ENCODE measurements at places on chromosomes 11 and 22.

- no peak for DNase-seq
Measured at GRCh38 chr22:37569009-37569920, 9.0 kb downstream of the CDC42EP1 start.

GRCh38 chr22:39556970-39557841 is 13.3 kb upstream of the CACNA1I start:
- DNase-seq = peak; percentile 40

GRCh38 chr11:45659818-45660160 is 5.6 kb downstream of the CHST1 start:
- no peak for DNase-seq

DNA sequence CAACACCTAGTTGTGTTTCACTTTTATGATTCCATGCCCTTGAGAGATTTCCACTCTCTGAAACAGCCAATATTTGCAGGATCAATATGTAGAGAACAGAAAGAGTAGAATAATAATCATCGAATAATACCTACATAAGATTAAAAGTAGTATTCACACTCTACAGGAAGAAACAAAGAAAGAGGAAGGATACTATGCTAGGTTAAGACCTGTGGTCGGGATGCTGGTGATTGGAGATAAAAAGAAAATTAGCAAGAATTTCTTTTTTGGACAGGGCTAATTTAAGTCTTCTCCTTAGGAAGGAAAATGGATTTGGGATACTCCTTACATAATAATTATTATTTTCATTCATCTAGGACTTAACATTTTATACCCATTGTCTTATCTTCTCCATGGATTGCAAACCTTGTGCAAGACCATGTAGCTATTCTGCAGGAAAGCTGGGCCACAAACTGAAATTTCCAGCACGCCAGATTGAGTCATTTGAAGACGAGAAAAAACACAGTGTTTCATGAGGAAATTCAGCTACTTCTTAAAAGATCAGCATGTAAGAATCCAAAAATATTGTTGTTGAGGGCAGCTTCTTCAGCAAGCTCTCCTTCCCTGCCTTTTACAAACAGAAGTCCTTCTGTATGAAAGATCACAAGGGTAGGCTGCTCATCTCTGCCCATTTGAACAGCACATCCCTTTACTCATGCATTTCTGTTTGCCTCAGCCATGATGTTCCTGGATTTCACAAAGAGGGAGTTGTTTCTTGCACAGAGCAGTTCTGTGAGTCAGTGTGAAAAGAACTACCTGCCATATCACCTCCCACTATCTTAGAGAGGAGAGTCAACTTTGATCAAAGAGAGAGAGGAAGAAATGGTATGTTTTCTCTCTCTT is 90.7 kb downstream of the FAM76B start:
- no peak for DNase-seq

- no peak for DNase-seq
Measured at GRCh38 chr11:8055836-8056526, 25.0 kb upstream of the TUB start.

DNA sequence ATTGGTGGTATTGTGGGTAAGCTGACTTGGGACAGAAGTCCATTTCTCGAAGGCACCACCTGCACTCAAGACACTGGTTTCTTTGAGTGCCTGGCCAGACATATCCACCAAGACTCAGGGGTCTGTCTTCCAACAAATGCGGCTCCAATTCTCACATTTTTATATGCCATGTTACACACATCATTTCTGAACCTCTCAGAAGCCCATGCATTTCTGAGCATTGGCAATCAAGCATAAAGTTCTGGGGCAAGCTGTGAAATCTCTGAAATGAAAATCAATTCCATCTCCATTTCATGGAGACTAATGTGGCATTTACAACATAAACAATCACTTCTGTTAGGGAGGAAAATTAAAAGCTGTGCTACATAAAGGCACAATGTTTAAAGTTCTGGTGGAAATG is 243.7 kb downstream of the KIRREL3 start:
- DNase-seq = no peak

DNA sequence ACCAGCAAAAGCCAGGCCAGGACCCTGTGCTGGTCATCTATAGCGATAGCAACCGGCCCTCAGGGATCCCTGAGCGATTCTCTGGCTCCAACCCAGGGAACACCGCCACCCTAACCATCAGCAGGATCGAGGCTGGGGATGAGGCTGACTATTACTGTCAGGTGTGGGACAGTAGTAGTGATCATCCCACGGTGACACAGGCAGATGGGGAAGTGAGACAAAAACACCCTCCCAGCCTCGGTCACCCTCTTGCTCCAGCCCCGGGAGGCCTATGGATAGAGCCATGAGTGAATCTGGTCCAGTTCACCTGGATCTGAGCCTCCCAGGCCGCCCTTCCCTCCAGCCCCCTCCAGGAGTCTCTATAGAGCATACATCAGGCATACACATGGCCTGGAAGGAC is 115.2 kb upstream of the IGLL5 start:
- DNase-seq = no peak

GRCh38 chr11:59151761-59152160 is 9.1 kb downstream of the FAM111A start:
- no peak for DNase-seq

Measured in ELR (cell line).